ENCODE measurements at places on chromosomes 11 and 22.

GRCh38 chr11:82731691-82732277, 1.9 kb downstream of the FAM181B start:
- no peak for DNase-seq

DNA sequence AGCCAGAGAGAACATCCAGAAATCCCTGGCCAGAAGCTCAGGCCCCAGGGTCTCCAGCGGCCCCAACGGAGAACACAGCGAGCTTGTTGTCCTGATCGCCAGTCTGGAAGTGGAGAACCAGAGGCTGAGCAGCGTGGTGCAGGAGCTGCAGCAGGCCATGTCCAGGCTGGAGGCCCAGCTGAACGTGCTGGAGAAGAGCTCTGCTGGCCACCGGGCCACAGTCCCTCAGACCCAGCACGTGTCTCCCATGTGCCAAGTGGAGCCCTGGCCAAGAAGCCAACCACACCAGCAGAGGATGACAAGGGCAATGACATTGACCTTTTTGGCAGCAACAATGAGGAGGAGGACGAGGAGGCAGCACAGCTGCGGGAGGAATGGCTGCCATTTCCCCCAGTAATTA, 20.6 kb upstream of the SCGB1D1 start:
- no peak for DNase-seq

GRCh38 chr11:46407635-46408034, 16.1 kb upstream of the CHRM4 start:
- DNase-seq = no peak

DNA sequence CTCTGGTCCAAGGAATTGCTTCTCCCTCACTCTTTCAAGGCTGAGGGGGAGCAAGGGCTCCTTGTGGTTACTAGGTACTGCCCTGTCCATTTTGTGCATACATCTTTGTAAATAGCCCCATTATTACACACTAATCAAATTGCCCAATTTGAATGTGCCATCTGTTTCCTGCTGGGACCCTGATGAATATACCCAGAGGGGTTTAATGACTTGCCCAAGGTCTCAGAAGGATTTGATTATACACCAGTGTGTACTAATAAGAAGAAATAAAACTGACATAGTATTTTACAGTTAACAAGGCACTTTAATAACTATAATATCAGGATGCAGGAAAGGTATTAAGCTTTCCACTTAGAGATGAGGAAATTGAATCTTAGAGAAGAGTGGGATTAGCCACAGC, 64.6 kb upstream of the PTPRJ start:
- DNase-seq = no peak

- no peak for DNase-seq
Measured at GRCh38 chr11:457111-457760, 7.2 kb downstream of the PTDSS2 start.

DNA sequence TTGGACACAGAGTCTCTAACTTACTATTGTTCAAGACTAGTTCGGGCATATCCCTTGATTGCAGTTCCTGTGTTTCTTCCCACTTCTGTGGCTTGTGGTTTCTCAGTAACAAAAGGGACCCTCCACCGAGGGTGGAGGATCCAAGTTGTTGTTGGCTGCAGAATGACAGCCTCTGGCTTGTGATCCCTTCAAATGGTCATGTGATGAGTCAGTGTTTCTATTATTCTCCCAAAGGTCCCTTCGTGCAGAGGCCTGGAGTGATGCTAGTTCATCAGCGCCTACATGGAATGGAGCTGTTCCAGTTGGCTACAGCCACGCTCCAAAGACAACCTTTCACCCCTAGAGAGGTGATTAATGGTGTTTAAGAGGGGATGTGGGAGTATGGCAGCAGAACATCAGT, 2.6 kb upstream of the VWCE start:
- DNase-seq = no peak

- no peak for DNase-seq
Measured at GRCh38 chr11:36352922-36353321, 56.8 kb downstream of the PRR5L start.

DNA sequence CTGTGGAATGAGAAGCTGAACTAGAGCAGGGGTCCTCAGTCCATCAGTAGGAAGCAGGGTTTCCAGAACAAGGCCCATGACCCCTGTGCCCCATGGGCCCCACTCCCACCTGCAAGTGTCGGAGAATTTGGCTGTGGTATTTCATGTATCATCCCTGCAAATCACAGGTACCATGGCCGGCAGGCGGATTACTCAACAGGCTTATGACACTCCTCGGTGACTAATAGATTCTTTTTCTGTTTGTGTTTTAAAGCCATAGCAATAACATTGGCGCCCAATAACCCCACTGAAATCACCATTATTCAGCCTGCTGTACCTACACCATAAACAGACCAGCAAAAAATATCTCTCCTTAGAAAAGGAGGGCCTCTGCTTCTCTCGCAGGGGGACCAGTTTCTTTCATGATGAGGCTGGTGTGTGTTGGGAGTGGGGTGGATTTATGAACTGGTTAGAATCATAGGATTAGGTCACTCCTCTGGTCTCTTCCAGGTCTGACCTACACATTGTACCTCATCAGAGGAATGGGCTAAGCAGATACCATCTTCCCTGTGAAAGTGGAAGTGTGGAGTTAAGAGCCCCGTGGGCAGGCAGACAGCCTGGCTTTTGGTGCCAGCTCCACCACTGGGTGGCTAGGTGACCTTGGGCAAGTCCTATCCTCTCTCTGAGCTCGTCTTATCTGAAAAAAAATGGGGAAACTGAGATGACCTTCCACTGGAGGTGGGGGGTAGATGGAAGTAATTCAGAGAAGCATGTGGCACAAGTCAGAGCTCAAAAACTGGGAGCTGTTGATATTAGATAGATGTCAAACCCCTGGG, 60.2 kb upstream of the WNT11 start:
- no peak for DNase-seq

GRCh38 chr11:81007046-81007445, 1566.2 kb upstream of the TENM4 start:
- DNase-seq = no peak

GRCh38 chr11:3880724-3881123, 25.3 kb downstream of the STIM1 start:
- no peak for DNase-seq

GRCh38 chr11:117458275-117459122, 130.8 kb downstream of the CEP164 start:
- DNase-seq = no peak

DNA sequence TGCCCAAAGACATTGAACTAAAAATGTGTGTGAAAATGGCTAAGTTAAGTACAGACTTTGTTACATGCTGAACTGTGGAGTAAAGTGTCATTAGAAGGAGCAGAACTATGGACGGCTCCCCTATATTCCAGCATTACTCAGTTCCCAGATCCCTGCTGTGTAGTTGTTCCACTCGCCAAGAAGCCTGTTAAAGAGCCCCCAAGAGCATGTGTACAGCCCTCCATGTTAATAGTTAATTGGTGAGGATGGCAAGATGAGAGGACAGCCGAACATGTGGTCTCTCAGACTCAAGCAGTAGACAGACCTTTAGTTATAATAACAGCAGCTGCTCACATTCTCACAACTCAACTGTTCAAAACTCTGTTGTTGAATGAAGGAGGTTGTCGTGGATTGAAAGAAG, 127.4 kb downstream of the ELP4 start:
- DNase-seq = no peak

DNA sequence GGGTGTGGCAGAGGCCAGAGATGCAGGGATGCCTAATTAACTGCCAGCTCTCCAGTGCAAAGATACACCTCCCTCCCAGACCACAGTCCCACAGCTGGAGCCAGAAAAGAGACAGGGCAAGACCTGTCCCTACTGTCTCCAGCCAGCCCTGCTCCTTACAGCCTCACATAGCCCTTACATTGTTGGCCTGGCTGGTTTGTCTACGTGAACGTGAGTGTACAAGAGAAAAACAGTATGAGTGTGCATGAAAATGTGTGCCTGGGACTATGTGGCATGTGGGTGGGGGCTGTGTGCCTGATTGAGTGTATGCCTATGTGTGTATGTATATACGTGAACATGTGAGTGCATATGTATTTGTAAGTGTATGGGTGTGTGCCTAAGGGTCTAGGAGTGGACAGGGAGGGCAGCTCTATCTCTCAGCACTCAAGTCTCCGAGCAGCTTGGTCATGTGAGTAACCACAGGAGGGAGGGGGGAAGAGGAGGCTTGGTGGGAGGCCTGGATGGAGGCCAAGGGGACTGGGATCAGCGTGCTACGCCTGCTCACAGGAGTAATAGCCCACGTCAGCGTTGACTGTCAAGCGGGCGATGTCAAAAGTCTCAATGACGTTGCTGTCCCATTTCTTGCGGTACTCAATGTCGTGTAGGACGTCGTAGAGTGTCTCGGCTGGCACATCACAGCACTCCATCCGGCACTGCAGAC, 6.6 kb upstream of the ARAP1 start:
- DNase-seq = no peak

DNA sequence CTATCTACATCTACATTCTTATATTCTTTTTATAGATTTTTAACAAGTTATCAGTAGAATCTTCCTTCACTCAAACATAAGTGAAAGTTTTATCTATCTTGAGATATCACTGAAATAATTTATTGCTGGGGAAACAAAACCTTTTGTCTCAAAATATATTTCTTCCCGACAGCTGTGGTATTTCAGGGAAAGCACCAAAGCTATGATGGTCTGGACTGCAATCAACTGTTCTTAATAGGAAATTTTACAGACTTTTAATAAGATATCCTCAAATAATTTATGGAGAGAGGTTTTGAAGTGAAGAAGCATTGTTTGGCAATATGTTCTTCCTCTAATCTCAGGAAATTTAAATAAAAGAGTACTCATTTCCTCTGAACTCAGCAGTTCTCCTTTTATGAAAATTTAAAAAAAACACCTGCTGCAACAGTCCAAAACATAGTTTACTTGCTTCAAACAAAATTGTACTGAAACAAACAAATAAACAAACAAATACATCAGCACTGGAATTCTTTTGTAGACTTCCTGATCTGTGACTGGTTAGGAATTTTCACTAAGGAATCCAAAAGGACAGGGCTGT, 33.9 kb upstream of the EIF3M start:
- no peak for DNase-seq

DNA sequence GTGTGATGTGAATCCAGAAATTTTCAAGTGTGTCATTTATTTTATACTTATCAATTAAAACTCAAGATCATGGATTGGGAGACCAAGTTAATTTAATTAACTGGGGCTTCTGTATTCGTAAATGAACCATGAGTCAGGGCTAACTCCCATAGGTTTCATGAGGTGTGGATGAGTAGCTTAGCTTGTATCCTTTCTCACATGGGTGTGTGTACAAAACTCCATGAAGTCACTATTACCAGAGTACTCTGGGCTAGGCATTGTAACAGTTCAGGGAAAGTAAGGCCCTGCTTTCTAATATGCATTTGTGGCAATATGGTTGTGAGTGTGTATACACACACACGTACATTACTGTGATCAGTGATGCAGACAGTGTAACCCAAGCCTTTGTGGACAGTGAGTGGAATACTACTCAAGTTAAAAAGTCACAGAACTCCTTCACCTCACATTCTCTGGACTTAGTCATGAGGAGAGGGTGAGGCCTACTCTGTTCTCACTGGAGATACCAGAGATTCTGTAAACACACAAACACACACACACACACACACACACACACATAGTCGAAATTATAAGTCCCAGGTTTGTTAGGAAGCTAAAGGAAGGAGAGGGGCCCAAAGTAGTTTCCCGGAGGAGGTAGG, 3.5 kb downstream of the CNTF start:
- no peak for DNase-seq

DNA sequence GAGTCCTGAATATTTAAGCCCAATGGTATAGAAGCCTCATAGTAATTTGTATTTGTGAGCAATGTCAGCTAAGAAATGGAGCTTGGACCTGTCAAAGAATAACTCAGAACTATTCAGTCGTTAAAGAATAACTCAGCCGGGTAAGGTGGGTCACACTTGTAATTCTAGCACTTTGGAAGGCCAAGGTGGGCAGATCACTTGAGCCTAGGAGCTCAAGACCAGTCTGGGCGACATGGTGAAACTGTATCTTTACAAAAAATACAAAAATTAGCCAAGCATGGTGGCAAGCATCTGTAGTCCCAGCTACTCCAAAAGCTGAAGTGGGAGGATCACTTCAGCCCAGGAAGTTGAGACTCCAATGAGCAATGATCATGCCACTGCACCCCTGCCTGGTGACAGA, 1526.5 kb downstream of the LRRC4C start:
- no peak for DNase-seq

DNA sequence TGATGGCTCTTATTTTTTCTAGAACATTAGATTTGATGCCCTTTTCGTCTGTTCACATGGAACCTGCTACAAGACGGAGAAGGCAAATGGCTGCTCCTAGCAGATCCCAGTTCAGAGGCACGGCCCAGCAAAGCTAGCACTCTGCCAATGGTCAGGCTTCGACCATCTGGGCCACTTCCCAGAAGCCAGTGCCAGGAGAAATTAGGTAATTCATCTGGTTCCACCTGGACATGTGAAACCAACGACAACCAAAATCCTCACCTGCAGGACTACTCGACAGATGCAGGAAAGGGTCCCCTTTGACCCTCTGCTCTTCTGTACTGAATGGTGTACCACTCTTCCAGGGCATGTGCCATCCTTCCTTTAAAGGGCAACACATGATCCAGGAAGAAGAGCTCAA, 25.4 kb downstream of the MICAL3 start:
- no peak for DNase-seq
